Naive thymus-derived CD8-positive, alpha-beta T cell (primary cell): ENCODE measurements at places on chromosomes 1 and 21.
A peak's percentile ranks its signal among the peaks of the same experiment; 100 is the strongest.

DNA sequence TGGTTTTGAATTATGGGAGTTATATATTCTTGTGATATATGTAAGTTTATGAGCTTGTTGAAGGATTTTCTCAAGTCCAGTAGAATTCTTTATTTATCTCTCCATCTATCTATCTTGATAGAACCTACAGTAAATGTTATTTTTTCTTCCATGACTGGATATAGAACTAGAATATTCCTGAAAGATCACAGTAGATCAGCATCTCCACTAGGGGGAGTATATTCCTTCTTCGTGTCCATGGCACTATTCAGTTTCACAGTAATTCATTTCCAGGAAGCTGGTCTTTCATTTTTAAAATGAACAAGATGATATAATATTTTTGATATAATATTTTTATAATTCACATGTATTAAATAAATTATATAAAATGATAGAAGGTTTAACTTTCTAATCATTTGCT is 18.8 kb downstream of the TMPRSS15 start:
- no peak for DNase-seq

DNA sequence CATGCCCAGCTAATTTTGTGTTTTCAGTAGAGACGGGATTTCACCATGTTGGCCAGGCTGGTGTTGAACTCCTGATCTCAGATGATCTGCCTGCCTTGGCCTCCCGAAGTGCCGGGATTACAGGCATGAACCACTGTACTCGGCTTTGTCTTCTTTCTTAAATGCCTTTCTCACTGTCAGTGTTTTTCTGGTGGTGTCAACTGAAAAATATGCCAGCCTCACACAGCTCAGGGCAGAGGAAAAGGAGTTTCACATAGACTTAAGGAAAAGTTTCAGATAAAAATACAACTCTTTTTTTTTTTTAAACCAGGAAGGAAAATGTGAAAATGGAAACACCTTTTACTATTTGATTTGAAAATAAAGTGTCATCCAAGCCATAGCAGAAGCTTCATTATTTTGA is 4.6 kb upstream of the MAB21L3 start:
- no peak for DNase-seq

DNA sequence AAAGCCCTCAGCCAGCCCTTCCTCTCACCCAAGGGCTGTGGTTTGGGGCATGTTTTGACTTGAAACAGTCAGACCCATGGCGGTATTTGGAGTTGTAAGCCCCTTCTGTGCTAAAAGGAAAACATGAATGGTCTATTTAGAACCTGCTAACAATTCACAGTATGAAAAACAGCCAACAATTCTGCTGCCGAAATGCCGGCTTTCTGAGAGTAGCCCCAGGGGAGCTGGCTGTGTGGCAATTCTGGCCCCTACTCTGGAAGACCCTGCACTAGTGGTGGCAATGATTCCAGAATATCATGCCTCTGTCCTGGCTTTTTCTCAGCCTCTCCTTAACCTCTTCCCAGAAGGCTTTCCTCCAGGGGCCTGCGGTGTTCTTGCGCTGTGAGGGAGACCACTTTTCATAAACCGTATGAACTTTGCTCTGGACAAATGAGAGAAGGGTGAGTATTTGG is 118.7 kb downstream of the EDEM3 start:
- no peak for DNase-seq

DNA sequence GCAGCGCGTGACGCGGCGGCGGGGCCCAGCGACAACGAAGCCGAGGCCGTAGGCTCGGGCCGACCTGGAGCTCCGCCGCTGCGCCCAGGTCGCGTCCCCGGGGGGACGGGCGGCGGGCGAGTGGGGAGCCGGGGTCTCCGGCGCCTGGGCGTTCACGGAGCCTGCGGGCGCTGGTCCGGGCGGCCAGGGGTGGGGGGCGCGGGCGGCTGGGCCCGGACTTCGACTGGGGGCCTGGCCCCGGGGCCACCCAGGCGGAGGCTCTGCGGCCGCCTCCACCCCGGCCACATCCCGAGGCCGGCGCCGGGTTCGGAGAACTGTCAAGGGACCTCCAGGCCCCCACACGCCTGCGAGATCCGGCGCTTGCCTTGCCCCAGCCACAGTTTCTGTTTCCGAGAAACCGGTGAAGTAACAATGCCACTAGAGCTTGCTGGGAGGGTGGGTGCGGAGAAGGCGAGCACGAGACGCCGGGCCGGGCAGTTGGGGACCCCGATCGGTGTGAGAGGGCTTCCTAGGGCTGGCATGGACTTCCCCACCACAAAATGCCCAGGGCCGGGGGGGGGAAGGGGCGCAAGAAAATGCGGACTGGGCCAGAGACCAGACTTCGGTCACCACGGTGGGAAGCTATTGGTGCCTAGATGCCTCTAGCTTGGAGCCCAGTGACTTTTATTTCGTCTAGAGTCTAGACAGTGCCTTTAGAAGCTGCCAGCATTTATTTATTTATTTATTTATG is 501 bp downstream of the FBXO6 start:
- peak; percentile 61 for DNase-seq

DNA sequence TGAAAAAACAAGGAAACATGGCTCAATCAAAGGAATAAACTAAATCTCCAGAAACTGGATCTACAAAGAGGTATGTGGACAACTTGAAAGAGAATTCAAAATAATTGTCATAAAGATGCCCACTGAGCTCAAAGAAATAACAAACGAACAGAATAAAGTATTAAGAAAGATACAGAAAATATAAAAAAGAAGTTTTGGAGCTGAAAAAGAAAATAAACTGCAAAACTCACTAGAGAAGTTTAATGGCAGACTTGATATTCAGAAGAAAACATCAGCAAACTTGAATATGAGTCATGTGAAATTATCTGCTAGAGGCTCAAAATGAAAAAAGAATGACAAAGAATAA is 208.1 kb upstream of the SAMSN1 start:
- no peak for DNase-seq

DNA sequence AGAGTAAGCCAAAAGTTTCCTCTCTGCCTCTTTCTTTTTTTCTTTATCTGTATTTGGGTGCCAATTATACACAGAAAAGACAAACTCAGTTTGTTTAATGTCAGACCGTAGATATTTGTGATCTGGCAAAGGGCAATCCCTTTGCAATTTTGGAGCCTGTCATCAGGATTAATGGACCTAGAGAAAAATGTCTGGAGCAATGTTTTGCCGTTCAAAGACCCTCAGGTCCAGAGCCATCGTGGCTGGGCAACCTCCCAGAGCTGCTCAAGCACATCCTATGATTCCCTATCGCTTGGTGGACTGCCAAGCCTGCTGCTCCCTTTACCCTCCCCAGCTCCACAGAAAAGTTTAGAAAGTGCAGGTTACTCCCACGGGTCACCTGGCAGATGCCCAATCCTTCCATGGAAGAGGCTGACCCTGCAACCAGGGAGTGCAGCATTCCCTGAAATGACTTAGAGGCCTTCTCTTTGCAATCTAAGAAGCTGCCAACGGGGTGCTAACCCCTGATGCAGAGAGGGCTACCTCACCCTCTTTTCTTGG is 112.5 kb upstream of the NGF start:
- DNase-seq, result no peak

- DNase-seq, result no peak
Observed at GRCh38 chr1:53280496-53280895, 42.2 kb upstream of the MAGOH start.

DNA sequence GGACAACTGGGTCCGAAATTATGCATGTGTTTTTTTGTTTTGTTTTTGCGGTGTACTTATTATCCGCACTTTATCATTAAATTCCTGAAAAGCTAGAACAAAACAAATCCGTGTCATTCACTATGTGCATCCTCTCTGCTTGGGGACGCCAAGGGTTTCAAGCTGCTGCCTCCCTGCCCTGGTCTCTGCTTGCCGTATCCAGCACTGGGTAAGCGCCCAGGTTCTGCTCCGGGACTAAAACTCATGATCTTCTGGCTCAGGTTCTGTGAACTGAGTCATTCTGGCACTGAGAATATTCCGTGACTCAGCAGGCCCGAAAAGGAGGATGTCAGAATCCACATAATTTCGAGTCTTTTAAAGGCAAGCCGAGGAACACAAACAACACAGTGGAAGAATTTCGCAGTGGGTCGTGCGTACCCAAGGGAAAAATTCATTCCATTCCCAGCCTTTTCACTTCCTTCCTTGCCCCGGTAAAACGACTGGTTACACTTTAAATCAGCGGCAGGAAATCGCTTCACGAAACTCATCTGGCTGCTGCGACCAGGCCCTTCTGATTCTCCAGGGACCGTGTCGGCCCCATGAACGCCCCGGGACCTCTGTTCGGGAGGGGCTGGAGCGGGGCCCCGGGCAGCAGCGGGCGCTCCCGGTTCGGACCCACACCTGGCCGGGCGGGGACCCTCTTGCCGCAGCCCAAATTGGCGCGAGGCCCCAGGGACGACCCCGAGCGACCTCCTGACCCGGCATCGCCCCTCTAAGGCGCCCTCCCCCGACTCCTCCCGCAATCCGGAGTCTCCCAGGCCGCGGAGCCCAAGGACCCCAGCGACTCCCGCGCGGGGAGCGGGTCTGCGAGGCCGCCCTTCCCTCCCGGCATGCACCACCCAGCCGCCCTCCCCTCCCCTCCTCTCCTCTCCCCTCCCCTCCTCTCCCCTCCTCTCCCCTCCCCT is 746 bp upstream of the LAMC1 start:
- no peak for DNase-seq

- DNase-seq, result no peak
Observed at GRCh38 chr21:46503922-46504550, 45.3 kb downstream of the DIP2A start.

- no peak for DNase-seq
Observed at GRCh38 chr1:9228609-9229008, 6.0 kb upstream of the H6PD start.
